ENCODE measurements at places on chromosomes 6 and 20. TPM values are rescaled to one million over a fixed set of nuclear protein-coding genes. Genes with fewer than 3 reads are reported as not detected.

Gene BPIFB4
- not detected for polyA plus RNA-seq

- DNase-seq: no peak
These were observed at the start of gene LAMP5 for GRCh38 chr20:9514461-9515213. TSS of gene LAMP5 (plus strand) at chr20:9514590. CDS start at chr20:9514853, 263 bp downstream.

DNA sequence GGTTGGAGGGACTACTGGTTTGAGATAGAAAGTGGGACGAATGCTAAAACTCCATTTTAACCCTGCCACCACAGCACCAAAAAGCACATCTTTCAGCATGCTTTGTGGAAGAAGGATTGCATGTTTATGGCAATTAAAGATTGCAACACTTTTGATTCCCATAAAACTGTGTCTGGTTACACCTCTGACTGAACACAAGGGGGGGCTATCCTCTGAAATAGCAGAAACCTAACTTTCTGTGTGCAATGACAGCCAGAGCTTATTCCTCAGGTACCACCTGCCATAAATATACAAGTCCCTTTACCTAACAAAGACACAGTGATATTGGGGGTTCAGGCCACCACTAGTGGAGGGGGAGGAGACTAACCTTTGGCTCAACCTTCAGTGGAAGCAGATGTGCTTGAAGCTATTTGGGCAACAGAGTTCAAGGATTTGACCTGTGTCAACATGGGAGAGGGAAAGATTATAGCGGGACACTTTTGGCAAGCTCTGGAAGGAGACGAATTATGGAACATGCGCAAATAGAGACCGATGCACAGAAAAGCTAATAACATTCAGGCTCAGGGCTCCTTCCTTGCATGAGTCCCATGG is 9.6 kb upstream of the PLG start:
- no peak for DNase-seq

Gene XKR7
- not detected for polyA plus RNA-seq

DNA sequence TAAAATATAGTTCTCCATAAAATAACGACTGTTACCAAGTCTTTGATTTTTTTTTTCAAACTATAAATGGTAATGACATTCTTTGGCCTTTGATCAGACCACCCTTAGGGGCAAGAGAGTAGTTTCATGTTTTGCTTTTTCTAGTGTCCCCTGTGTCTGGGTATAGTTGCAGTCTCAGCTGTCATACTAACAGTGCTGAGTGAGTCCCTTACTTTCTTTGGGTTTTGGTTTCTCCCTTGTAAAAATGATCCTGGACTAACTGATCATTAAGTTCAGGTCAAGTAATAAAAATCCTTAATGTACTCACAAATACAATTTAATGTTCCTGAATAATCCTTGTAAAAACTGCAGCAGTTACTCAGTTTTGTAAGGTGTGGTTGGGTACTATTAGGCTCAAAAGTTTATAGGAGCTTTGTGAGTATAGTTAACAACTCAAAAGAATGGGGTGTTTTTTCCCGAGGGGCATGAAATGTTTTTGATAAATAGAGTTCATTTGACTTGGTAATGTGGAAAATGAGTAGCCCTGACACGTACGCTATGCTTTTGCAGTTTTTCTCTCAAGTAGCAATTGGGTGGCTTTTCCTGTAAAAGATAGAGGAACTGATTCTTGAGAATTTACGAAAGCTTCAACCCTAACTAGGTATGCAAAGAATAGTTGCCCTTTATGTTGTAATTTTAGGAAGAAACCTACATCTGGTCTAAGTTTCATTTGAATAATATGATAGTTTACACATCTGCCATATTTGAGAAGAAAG is 6.2 kb downstream of the PTPN1 start:
- no peak for DNase-seq

Gene BLOC1S5
- 15.1 TPM for polyA plus RNA-seq

DNA sequence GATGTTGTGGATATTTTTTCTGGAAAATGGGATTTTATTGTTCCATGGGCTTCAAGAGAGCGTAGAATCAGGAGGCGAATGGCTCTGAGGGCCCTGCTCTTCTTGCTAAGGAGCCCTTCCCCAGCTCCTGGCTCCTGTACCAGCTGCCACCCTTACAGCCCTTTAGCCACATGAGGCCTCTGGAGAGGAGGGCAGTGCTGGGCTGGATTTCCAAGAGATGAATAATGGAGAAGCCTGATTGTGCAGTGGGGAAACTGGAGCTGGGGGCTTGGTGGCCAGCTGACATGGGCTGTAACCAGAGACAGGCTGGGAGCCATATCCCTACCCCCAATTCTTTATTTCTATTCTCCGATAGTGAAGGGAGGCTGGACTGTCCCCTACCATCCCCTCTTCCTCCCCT is 9.2 kb downstream of the LRRC73 start:
- no peak for DNase-seq

Gene ULBP2
- 7.9 TPM for polyA plus RNA-seq

- no peak for DNase-seq
These were observed 76.6 kb downstream of the TRERF1 start for GRCh38 chr6:42375007-42375635.

Gene ZNF311
- 0.63 TPM for polyA plus RNA-seq

DNA sequence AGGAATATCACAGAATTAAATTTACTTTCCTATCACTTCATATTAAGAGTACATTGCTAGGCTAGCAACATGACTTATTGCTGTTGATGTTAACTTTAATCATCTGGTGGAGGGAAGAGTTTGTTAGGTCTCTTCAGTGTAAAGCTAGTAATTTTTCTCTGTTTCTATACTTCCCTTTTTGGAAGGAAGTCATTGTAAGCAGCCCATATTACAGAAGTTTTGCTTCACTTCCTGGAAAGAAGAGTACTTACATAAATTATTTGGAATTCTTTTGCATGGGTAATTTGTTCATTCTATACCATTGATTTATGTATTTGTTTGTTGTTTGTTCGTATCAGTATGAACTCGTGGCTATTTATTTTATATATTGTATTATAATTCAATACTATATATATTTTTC is 405.2 kb downstream of the RFPL4B start:
- DNase-seq: no peak

GRCh38 chr20:5829241-5829809 is 79.1 kb downstream of the SHLD1 start:
- no peak for DNase-seq

DNA sequence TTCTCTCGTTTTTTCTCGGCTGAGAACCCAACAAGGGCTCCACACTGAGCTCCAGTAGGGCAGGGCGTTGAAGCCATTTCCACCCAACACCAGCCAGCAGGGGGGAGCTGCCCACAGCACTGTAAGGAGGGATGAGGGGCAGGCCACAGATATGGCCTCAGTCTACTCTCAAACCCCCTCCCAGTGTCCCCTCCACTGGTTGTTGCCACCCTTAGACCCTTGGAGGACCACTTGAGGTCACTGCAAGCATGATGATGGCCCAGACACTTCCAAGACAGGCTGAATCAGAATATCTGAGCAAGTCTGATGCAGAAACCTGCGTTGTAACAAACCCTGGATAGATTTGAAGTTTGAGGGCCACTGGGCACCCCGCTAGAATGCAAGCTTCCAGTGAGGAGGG is 217.0 kb upstream of the CST7 start:
- no peak for DNase-seq

- no peak for DNase-seq
These were observed 9.9 kb upstream of the NCR2 start for GRCh38 chr6:41325446-41326066.

DNA sequence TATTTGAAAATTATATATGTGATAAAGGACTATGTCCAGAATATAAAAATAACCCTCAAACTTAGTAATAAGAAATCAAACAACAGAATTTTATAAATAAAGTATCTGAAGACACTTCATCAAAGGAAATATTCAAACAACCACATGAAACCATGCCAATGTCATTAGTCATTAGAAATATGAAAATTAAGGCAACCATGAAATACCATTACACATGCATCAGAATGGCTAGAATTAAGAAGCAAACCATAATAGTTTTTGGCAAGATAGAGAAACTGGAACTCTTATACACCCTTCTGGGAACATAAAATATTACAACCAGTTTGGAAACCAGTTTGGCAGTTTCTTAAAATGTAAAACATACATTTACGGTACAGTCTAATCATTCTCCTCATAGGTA is 137.2 kb upstream of the ADGRB3 start:
- no peak for DNase-seq

- DNase-seq: no peak
These were observed 146.1 kb upstream of the C6orf118 start for GRCh38 chr6:165455488-165455887.

Gene SLC13A3
- polyA plus RNA-seq: 3.8 TPM

Gene GLP1R
- not detected for polyA plus RNA-seq

Gene NINL
- 7.8 TPM for polyA plus RNA-seq

- DNase-seq: no peak
These were observed at the start of gene FOXO3 for GRCh38 chr6:108560463-108561308. TSS of gene FOXO3 (plus strand) at chr6:108560917. CDS start at chr6:108561209, 292 bp downstream.

GRCh38 chr20:40641202-40641601 is 47.8 kb downstream of the MAFB start:
- DNase-seq: no peak

DNA sequence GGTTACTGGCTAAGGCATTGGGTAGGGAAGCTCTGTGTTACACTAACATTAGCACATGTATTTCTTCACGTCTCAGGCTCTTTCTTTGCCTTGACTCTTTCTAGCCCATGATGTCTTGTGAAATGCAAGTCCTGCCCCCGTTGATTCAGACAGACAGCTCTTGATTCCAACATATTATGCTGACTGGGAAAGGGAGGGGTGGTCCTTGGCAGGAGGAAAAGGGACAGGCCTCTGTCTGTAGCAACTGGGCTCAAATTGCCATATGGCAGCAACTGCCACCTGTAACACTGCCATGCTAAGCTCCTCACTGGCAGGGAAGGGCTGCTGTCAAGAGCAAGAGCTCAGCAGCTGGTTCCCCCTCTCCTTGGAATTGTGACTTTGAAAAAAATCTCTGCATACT is 5.7 kb upstream of the KCNK15 start:
- DNase-seq: no peak

Gene HLA-DPA1
- 0.10 TPM for polyA plus RNA-seq

DNA sequence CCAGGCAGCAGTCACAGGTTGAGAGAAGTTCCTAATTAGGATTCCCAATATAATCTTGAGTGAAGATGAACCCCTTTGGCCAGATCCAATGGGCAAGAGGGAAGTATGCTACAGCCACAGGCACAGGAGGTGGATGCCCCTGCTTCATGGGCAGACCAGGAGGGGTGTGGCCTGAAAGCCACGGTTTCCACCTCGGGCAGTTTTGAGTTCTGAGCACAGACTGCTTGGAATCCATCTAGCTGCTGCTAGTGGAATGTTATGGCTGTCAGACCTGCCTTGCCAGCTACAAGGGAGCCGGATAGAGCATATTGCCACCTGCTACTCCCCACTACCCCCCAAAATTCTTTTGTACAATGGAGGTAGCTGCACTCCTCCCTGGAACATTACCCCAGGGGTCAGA is 672.9 kb downstream of the HACE1 start:
- no peak for DNase-seq

Gene TP53TG5
- polyA plus RNA-seq: not detected

Gene VGLL2
- not detected for polyA plus RNA-seq

- DNase-seq: no peak
These were observed 10.2 kb upstream of the RCAN2 start for GRCh38 chr6:46501136-46502089.

Gene APOM
- polyA plus RNA-seq: 2.8 TPM

DNA sequence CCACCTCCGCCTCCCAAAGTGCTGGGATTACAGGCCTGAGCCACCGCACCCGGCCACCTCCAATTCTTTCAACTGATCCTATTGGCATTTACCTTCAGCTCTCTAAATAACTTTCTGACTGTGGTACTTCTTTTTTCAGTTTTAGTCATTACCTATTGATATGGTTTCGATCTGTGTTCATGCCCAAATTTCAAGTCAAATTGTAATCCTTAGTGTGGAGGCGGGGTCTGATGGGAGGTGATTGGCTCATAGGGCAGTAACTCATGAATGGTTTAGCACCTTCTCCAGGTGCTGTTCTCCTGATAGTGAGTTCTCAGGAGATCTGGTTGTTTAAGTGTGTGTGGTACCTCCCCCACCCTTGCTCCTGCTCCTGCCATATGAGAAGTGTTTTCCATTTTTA is 140.9 kb downstream of the LPA start:
- DNase-seq: no peak

Gene OR2J3
- polyA plus RNA-seq: not detected

DNA sequence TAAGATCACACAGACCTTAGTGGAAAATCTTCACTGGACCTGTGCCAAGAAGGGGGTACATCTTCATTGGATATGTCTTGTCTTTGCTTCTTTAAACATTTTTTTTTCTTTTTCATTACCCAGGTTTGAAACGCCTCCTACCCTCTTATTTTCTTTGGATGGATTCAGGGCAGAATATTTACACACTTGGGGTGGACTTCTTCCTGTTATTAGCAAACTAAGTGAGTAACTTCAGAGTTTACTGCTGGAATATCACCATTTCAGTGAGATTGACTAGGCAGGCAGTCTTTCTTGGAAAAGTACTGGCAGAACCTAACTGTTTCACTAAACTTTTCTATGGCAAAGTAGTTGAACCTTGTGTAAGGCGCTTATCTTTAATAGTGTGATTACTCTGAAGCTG is 47.0 kb downstream of the ENPP1 start:
- DNase-seq: no peak

Gene OR2H2
- not detected for polyA plus RNA-seq

Gene KIF25
- polyA plus RNA-seq: not detected

GRCh38 chr20:64116016-64116415 is 8.7 kb upstream of the NPBWR2 start:
- no peak for DNase-seq

GRCh38 chr6:25239498-25239897 is 39.7 kb upstream of the CARMIL1 start:
- DNase-seq: no peak

GRCh38 chr6:55601120-55601519 is 22.1 kb upstream of the HMGCLL1 start:
- no peak for DNase-seq

- DNase-seq: no peak
These were observed 305.3 kb upstream of the RGS17 start for GRCh38 chr6:153436351-153436750.

DNA sequence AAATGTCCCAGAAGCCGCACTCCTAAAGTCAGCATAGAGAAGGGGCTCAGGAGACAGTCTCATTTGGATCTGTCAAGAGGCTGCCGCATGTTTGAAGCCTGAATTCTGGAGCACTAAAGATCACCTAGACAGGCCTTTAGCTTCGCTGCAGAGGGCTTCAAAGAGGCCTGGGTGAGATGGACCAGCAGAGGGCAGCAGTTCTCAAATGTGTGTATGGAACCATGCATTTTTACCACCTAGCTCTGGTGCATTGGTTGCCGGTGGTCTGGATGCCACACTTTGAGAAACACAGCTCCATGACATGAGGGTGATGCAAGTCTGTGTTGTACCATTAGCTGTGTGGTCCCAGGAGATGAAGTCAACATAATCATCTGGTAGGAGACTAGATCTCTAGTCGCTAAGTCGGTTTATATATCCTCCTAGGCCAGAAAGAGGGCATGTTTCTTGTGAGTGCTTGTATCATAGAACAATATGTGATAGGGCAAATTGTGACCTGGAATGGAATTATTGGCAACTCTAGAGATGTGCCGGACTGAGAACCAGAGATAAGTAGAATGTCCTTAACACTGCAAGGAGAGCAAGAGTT is 64.8 kb downstream of the KIAA0319 start:
- peak; percentile 21 for DNase-seq

Gene PRL
- polyA plus RNA-seq: not detected

Gene ARFGEF3
- polyA plus RNA-seq: 0.02 TPM

GRCh38 chr6:106247733-106248132 is 77.8 kb downstream of the ATG5 start:
- no peak for DNase-seq

Data from AG04450 (cell line).